ENCODE measurements at places on chromosomes 3 and 15.
A peak's percentile ranks its signal among the peaks of the same experiment; 100 is the strongest.

GRCh38 chr3:185733980-185734724 lies 90.7 kb downstream of the IGF2BP2 start:
- DNase-seq = peak; percentile 22

DNA sequence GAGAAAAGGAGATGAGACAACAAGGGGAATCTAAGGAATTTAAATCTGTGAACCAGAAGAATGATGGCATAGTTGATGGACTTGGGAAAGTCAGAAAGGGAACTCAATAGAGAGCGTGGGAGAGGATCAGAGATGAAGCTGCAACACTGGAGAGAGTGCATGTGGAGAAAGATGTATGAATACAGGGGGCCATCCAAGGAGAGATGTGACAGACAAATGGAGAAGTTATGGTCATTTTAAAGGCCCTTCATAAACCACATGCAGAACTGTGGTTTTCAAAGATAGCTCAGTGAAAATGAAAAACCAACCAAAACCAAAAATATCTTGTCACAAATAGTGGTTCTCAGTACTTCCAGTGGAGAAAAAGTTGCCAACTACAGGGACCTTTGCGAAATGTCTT lies 265.2 kb downstream of the SUCLG2 start:
- peak; percentile 28 for DNase-seq

GRCh38 chr3:9198899-9199335 lies 50.5 kb downstream of the SRGAP3 start:
- no peak for DNase-seq

- DNase-seq = no peak
Measured at GRCh38 chr3:187914231-187914630, 169.0 kb upstream of the BCL6 start.

DNA sequence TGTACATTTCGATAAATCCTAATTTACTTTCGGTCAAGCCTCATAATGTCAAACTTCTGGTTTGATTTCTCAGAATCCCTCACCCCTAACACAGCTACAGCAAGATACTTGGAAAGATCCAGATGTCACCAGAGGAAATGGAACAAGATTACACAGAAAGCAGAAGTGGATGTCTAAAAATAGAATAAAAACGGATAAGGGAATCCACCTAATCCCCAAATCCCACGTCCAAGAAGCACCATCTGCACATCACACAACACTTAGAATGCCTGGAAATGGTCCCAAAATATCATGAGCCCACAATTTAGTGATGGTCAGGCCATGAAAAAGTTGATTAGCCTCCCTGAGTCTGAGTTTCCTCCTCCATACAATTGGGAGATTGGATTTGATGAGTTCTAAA lies 61.7 kb downstream of the AGTR1 start:
- no peak for DNase-seq

- no peak for DNase-seq
Measured at GRCh38 chr15:32636410-32636809, 5.1 kb upstream of the SCG5 start.

DNA sequence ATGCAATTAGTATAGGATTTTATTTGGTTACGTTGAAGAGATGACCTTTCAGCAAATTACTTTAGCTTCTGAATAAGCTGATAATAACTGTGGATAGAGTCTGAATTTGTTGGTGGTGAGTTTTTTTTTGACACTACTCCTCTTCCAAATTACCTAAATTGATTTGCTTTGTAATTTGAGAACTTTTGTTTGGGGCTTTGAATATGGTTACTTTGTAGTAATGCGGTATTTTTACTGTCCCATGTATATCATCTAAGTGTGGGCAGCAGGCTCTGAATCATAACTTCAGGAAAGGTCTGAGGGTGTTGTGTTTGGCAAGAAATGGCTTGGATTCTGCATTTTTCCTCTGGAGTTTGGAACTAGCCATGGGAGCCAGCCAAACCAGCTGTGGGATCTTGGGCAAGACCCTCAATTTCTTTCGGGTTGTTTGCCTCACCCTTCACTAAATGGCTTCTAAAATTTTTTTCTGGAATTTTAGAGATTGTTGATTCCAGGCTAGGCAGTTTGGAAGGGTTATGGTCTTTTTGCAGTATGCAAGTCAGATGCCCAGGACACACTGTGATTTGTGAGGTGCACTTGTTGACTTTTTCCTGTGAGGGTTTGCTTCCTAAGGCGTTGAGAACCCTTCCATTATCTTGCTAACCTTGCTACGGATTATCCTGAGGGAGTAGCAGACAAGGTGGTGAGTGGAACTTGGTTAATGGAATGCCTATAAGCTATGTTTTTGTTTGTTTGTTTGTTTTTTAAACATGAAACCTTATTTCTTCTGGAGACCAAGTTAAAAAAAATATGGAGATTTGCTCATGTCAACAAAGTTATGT lies 10.4 kb downstream of the PTPRG start:
- DNase-seq = no peak

- DNase-seq = no peak
Measured at GRCh38 chr3:108328821-108329486, 32.6 kb downstream of the HHLA2 start.

GRCh38 chr3:72573051-72573450 lies 275.2 kb downstream of the SHQ1 start:
- no peak for DNase-seq

DNA sequence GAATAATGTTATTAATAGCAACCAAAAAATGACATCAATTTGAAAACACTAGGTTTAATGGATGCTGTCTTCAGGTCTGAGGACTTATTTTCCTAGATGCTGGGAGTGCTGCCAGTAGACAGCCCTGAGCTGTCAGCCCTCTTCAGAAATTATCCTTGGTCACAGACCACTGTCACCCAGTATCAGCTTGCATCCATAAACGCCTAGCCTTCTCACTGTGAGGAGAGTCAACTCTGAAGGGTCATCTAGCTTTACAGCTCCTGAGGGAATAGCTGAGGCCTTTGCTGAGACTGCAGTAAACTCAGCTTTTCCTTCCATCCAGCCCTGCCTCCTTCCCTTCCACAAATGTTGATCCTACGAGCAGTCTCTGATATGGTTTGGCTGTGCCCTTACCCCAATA lies 19.4 kb upstream of the MNS1 start:
- no peak for DNase-seq

GRCh38 chr3:119608405-119609000 lies 10.8 kb downstream of the PLA1A start:
- DNase-seq = no peak

- DNase-seq = no peak
Measured at GRCh38 chr15:47095833-47096232, 621.5 kb upstream of the SEMA6D start.

- no peak for DNase-seq
Measured at GRCh38 chr3:153513236-153513635, 351.2 kb downstream of the RAP2B start.

Measured in GM19239 (cell line).